ENCODE measurements at places on chromosomes 3 and 15. TPM values are rescaled to one million over a fixed set of nuclear protein-coding genes. Genes with fewer than 3 reads are reported as not detected.

Gene FOXL2
- not detected for total RNA-seq

Gene LRRC15
- not detected for total RNA-seq

Gene ZNF385D
- not detected for total RNA-seq

Gene SCAMP5
- total RNA-seq, result 0.80 TPM

Gene REC114
- total RNA-seq, result not detected

Gene ACTC1
- total RNA-seq, result not detected

Gene ARGFX
- not detected for total RNA-seq

All from T-helper 2 cell treated with Interferon-gamma antibody and Interleukin-4, amounts not matched to agents 100 ng/mL and 5 ng/mL, for 36 hours (primary cell).